NCI-H460 (cell line): ENCODE measurements at places on chromosomes 1 and 21. TPM values are rescaled to one million over a fixed set of nuclear protein-coding genes. Genes with fewer than 3 reads are reported as not detected.
A peak's percentile ranks its signal among the peaks of the same experiment; 100 is the strongest.

DNA sequence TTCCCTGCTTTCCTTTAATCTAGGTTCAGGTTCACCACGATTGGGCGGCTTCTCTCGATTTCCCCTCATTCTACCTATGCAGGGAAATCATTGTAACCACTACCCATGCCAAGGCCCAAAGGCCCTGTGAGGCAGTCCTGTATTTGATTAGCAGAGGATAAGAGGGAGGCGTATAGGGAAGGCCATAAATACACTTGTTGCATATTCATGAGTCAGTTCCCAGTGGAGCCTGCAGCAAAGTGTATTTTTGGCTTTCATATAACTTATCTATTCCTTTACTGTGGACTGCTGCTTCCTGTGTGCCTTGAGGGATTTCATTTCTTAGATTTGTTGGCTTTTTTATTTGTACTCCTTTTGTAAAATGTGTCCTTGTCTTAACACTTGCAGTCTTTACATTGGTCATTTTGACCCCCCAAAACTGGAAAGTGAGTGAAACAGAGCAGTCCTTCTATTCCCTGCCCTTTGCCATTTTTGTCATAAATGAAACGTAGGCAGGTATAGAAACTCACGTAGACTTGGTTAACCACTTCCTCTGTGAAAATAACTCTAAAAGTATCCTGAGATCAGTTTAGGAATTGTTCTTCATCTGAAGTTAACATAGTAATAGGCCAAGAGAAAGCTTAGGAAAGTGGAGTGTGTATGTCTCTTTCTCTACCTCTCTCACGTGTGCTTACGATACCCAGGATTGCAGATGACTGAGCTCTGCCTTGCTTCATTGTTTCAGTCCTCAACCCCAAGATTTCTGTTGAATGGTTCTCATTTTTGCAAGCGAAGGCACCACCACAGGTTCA lies 19.6 kb upstream of the KCNQ4 start:
- no peak for DNase-seq

- DNase-seq, result no peak
Measured at GRCh38 chr1:206579747-206580437, 32.4 kb downstream of the EIF2D start.

- no peak for DNase-seq
Measured at GRCh38 chr1:108560189-108560873, 431 bp downstream of the EEIG2 start.

GRCh38 chr1:67722292-67722944 lies 37.4 kb downstream of the GADD45A start:
- no peak for DNase-seq

DNA sequence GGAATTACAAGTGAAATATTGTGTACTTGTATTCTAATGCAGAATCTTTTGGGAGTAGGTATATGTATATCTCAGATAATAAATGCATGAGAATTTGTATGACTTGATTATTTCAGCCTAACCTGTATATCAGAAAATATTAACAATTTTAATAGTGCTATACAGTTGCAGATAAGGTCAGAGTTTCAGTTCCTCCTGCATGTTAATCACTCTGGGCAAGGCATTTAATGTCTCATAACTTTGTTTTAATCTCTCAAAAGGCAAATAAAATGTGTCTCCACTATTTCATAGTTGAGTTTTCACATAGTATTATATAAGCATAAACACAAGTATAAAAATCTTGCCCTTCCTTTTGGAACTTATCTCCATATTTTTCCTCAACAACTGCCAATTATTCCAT lies 352.5 kb downstream of the KCNT2 start:
- no peak for DNase-seq

CHIA gene
- not detected in 2 replicates for total RNA-seq

DNA sequence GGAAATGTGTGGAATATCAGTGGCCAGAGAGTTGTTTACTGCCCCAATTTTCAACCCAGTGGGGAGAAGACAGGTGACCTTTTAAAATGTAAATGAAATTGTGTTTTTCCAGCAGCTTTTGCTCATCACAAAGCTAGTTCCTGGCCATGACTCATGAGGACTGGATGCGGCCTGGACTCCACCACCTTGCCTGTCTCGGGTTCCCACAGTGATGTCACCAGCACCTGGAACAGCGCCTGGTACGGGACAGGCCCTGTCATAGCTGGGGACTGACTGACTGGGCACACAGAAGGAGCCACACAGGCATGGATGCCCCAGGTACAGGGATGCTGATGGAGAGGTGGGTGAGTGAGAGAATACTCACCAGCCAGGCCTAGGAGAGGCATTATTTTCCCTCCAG lies 277.1 kb downstream of the AJAP1 start:
- DNase-seq, result no peak

SERTAD4 gene
- total RNA-seq, result 0.22 and 0.29 TPM in 2 replicates

DNA sequence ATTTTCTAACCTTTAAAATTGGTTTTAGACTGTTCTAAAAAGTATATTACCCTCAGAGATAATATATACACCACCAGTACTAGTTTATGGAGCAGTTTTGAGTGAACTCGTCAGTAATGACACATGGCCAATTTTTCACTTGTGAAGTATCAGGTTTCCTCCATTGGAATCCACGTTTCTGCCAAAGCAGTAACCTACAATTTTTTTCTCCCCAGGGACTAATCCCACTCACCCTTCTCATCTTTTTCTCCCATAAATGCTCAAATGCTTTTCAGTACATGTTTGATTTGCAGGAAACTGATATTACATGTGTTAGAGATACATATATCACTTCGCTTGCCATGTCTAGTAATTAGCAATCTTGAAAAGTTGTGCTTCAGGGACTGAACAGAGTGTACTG lies 94.1 kb downstream of the COL24A1 start:
- DNase-seq, result no peak

- no peak for DNase-seq
Measured at GRCh38 chr1:46451948-46452930, 37.4 kb upstream of the DMBX1 start.

PLEKHA6 gene
- total RNA-seq, result 0.07 and 0.14 TPM in 2 replicates

- DNase-seq, result no peak
Measured at GRCh38 chr1:231839999-231840398, 213.4 kb downstream of the DISC1 start.

- DNase-seq, result no peak
Measured at GRCh38 chr21:32182449-32182848, 96.4 kb downstream of the MIS18A start.

GRCh38 chr1:242568666-242569065 lies 44.2 kb upstream of the PLD5 start:
- DNase-seq, result no peak

DNA sequence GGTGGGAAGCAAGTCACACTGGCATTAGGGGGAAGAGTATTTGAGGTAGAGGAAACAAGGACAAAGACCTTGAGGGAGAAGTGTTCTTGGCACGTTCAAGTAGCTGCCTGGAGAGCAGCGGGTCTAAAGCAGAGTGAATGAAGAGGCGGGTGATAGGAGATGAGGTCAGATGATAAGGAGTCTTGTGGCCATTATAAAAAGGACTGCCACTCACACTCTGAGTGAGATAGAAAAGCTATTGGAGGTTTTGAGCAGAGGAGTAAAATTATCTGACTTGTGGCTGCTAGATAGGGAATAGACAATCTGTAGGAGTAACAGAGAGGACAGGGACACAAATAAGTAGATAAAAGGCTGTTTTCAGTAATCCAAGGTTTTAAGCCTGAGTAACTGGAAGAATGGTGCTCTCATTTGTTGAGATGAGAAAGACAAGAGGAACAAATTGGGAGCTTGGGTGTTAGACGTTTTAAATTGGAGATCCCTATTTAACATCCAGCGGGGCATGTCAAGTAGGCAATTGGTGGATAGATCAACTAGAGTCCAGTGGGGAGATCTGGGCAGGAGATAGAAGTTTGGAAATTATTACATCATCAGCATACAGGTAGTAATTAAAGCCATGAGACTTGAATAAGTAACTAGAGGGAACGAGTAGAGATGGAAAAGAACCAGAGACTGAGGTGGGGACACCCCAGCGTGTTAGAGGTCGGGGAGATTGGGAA lies 43.7 kb downstream of the HENMT1 start:
- no peak for DNase-seq

E2F2 gene
- total RNA-seq, result 3.4 and 3.9 TPM in 2 replicates

DNA sequence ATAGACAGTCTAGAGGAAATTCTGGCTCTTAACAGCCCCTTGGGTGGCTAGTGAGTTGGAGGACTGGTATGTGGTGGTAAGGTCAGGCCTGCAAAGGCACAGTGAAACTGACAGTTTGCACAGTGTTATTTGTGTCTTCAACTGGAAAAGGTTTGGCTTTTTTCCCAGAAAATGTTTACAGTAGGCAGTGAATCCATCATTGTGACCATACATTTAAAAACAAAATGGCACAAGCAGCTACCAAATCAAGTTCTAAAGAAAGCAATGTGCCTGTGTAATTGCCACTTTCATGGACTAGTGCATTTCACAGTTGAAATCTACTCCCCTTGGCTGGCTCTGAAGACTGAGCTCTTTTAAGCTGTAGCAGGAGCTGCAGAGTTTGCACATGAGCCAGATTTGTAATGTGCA lies 24.8 kb downstream of the ATPAF1 start:
- DNase-seq, result peak; percentile 23

DNA sequence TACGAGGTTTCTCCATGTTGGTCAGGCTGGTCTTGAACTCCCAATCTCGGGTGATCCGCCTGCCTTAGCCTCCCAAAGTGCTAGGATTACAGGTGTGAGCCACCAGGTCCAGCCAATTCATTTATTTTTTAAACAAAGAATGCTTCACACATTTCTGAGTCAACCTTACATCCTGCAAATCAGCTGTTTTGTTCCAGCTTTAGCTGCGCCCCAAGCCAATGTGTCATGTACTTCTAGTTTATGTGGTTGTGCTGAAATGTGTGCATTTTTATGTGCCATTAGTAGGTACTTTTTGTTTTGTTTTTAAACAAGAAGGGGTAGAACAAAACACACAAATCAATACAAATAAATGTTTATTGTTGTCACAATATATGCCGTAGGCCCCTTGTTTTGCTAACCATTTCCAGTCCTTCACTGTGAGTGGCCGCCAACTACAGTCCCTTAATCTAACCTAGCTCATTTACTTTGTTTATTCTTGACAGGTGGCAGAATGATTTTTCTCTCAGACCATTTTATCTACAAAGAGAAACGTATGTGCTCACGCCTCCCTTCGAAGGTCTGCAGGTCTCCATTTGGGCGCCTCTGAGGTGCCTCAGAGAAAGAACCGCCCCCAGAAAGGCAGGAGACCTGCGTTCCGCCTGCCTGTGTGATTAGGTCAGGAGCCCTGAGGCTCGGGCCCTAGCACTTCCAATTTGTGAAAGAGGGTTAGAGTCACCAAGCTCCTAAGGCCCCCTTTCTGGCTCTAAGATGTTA lies 2.8 kb upstream of the CASQ2 start:
- DNase-seq, result no peak

SNRPE gene
- total RNA-seq, result 230 and 245 TPM in 2 replicates

RHBG gene
- total RNA-seq, result not detected in 2 replicates

DNA sequence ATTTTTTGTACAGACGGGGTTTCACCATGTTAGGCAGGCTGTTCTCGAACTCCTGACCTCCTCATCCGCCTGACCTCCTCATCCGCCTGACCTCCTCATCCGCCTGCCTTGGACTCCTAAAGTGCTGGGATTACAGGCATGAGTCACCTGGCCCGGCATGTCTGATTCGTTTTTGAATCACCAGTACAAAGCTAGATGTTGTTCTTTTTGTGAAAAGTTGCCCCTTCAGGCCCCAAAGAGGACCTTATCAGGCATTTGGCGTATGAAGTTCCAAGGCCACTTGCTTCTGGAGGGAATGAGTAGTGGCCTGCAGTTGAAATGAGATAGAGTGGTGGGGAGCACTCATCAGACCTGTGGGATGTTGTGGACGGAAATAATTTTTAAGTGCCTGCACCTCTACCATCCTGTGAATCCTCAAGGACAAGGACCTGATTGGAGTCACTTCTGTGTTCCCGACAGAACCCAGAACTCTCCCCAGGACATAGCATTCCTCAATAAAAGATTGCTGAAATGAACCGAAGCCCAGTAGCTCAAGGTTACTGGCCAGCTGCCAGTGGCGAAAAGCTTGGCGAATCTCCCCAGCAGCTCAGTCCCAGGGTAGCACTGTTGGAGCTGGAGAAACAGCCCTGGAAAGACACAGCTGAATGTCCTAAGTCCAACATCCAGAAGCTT lies 50.1 kb downstream of the NDUFS5 start:
- no peak for DNase-seq

TMEM52 gene
- 2.8 and 3.6 TPM in 2 replicates for total RNA-seq

VHLL gene
- total RNA-seq, result not detected in 2 replicates

DNA sequence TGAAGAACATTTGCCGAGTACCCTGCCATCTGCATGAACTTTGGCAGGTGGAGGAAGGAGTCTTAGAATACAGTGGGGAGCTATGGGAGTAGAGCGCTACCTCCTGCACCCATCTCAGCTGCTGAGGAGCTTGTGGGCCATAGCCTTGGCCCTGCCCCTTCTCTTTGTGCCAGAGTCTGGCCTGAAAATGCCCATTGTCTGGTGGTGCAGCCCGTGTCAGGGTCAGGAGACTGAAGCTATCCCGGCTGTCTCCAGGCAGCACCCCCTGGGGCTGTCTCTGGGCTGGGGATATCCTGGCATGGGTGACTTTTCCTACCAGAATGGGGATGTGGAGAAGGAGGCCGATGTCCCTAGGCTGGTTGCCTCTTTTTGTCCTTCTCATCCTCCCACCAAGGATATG lies 7.3 kb downstream of the IPO13 start:
- DNase-seq, result no peak

TRAF3IP3 gene
- not detected in 2 replicates for total RNA-seq

- peak; percentile 69 for DNase-seq
Measured at GRCh38 chr1:204763773-204764427, 78.4 kb upstream of the LRRN2 start.

PRAMEF12 gene
- total RNA-seq, result not detected in 2 replicates

TRIM58 gene
- total RNA-seq, result not detected in 2 replicates

GRCh38 chr21:42248241-42248640 lies 29.3 kb downstream of the ABCG1 start:
- no peak for DNase-seq

CYP4B1 gene
- total RNA-seq, result not detected in 2 replicates

GRCh38 chr1:91165033-91165654 lies 143.3 kb upstream of the ZNF644 start:
- DNase-seq, result peak; percentile 49

CSF3R gene
- 0.20 TPM in 1 of 2 replicates, not detected in the other for total RNA-seq

C8B gene
- total RNA-seq, result not detected in 2 replicates
